ENCODE measurements at places on chromosomes 1 and 21.

- no peak for DNase-seq
Measured at GRCh38 chr1:5317391-5317790, 663.0 kb downstream of the AJAP1 start.

- no peak for DNase-seq
Measured at GRCh38 chr1:2916706-2917105, 104.6 kb upstream of the ACTRT2 start.

DNA sequence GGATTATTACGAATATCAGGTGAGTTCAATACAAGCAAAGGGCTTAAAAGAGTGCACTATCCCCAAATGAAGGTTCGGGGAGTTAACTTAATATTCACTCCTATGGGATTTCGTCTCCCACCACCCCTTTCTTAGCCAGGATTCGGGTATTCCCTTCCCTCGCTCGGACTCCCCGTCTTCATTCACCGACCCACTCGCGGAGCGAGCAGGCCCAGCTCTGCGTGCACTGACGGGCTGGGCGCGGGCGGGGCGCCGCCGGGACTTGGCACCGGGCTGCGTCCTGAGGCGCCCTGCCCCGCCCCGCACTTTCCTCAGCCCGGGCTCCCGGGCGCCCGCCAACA lies 7.7 kb upstream of the MPZL1 start:
- DNase-seq = no peak

DNA sequence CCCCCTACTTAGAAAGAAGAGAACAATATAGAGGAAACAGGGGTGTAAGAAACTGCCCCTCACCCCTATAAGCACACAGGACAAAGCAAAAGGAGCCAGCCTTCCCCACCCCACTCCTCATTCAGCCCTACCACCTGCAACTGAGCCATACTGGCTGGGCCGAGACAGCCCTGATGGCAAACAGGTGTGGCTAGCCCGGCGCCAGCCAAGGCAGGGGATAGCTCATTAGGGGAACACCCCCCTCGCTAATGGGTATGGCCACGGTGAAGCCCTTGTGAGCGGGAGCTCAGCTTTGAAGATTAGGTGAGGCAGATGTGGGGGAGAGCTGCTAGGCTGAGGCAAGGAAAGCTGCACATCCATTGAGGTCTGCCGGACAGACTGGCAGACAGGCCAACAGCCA lies 65.5 kb downstream of the ERI3 start:
- DNase-seq = no peak
